ENCODE measurements at places on chromosomes 11 and 22.

- H3K27me3 ChIP-seq = no peaks in the 10 kb centered on the region
- H3K27ac ChIP-seq = no peak overlapping the region
- no peak for DNase-seq
- no peaks in the 10 kb centered on the region for H3K36me3 ChIP-seq
Observed at GRCh38 chr11:83054904-83055380, 16.8 kb downstream of the RAB30 start.

GRCh38 chr11:10942620-10943019 lies 84.8 kb upstream of the ZBED5 start:
- no peak for DNase-seq
- H3K27ac ChIP-seq = no peak overlapping the region
- no peaks in the 10 kb centered on the region for H3K36me3 ChIP-seq
- no peaks in the 10 kb centered on the region for H3K27me3 ChIP-seq

GRCh38 chr11:122359081-122359571 lies 243.1 kb upstream of the BLID start:
- H3K27me3 ChIP-seq = no peaks in the 10 kb centered on the region
- no peak for DNase-seq
- no peak overlapping the region for H3K4me3 ChIP-seq
- no peaks in the 10 kb centered on the region for H3K36me3 ChIP-seq
- no peaks in the 10 kb centered on the region for H3K4me1 ChIP-seq
- no peak overlapping the region for H3K27ac ChIP-seq

- H3K36me3 ChIP-seq = no peaks in the 10 kb centered on the region
- H3K4me3 ChIP-seq = no peak overlapping the region
- DNase-seq = no peak
- no peak overlapping the region for H3K27ac ChIP-seq
- no peaks in the 10 kb centered on the region for H3K4me1 ChIP-seq
- no peaks in the 10 kb centered on the region for H3K27me3 ChIP-seq
Observed at GRCh38 chr11:84906995-84907394, 720.1 kb downstream of the DLG2 start.

DNA sequence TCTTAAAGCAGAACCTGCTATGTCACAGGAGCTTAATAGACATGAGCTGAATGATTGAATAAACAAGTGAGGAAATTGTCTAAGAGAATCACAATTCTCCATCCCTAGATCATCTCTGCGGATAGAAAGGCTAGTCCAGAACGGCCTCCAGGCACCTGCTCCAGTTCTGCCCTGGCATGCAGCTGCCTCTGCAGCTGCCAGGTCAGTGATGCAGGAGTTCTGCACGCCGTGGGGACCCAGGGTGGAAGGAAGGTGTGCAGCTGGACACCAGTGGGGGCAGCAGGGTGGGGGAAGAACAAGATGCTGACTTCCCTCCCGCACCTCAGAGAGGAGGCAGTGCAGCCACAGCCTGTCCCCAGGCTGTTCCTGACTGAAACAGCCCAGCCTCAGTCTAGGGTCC lies 192.1 kb upstream of the NCAM1 start:
- no peak for DNase-seq
- H3K27me3 ChIP-seq = 0 out of 3 replicates have a peak, but pooled peaks cover 2% of the 10 kb centered on the region
- H3K4me1 ChIP-seq = no peaks in the 10 kb centered on the region
- no peak overlapping the region for H3K4me3 ChIP-seq
- no peak overlapping the region for H3K27ac ChIP-seq

DNA sequence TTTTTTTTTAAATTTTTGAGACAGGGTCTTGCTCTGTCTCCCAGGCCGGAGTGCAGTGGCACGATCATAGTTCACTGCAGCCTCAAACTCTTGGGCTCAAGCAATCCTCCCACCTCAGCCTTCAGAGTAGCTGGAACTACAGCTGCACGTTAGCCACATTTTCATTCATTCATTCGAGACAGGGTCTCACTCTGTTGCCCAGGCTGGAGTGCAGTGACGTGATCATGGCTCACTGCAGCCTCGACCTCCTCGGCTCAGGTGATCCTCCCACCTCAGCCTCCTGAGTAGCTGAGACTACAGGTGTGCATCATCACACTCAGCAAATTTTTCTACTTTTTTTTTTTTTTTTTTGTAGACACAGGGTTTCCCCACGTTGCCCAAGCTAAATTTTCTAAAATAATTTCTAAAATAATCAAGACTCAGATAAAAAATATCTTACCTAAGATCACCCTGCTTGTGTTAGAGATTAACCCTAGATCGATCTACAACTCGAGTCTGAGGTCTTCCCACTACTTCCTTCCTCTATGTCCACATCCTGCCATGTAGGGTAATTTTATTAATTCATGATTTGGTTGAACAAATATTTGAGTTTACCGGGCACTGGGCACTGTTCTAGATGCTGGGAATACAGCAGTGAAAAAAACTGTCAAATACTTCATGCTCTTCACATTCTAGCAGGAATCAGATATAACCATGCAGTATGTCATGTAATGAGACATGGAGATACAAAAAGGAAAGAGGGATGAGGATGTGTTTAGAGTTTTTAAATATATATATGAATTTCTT lies 15.1 kb downstream of the EIF4G2 start:
- peaks cover 9% of the 10 kb centered on the region for H3K4me1 ChIP-seq
- H3K36me3 ChIP-seq = peaks cover 31% of the 10 kb centered on the region
- DNase-seq = no peak
- H3K27ac ChIP-seq = no peak overlapping the region

- H3K27me3 ChIP-seq = no peaks in the 10 kb centered on the region
- H3K36me3 ChIP-seq = peaks cover 59% of the 10 kb centered on the region
- H3K4me3 ChIP-seq = no peak overlapping the region
- no peak overlapping the region for H3K27ac ChIP-seq
- no peak for DNase-seq
Observed at GRCh38 chr11:117284053-117284452, 7.1 kb upstream of the BACE1-AS start.

DNA sequence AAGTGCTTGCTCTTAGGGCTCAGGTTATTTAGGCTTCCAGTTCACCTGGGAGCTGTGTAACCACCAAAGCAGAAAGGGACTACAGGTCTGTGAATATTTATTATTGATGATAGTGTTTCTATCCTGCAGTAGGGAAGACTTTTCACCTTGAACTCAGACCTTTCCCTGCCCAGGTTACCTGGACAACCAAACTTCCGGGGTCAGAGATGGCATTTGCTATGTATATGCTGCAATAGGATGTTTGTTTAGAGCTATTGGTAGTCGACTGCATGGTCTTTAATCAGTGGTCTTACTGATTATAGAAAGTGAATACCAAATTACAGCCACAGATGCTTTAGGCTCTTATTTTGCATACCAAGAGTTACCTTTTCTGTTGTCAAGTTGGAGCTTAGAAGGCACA lies 82.6 kb upstream of the MYO18B start:
- no peak for DNase-seq
- no peak overlapping the region for H3K4me3 ChIP-seq
- H3K4me1 ChIP-seq = no peaks in the 10 kb centered on the region
- no peaks in the 10 kb centered on the region for H3K36me3 ChIP-seq
- H3K27ac ChIP-seq = no peak overlapping the region

DNA sequence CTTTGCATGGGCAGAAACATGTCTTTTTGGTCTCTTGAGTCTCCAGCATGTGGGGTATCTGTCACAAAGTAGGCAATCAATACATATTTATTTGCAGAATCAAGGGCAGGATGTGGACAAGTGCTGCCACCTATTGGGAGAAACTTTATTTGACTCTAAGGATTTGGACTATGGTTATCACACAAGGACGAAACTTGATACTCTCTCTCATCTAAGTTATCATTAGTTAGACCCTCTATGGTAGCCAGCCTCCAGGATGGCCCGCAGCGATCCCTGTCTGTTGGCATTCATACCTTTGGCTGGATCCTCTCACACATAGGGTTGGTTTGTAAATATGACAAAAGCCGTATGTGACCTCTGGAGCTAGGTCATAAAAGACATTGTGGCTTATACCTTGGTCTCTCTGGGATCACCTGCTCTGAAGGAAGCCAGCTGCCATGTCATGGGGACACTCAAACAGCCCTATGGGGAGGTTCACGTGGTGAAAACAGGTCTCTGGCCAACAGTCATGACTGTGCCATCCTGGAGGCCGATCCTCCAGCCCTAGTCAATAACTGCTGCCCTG lies 1.1 kb upstream of the FBXO7 start:
- H3K27ac ChIP-seq = peak overlapping the region; percentile 90
- H3K4me1 ChIP-seq = peaks cover 7% of the 10 kb centered on the region
- peak; percentile 65 for DNase-seq
- H3K4me3 ChIP-seq = peak overlapping the region; percentile 80
- H3K27me3 ChIP-seq = no peaks in the 10 kb centered on the region

- H3K27ac ChIP-seq = no peak overlapping the region
- no peak overlapping the region for H3K4me3 ChIP-seq
- no peaks in the 10 kb centered on the region for H3K36me3 ChIP-seq
- H3K4me1 ChIP-seq = peaks cover 9% of the 10 kb centered on the region
Observed at GRCh38 chr11:114080219-114080618, 20.7 kb downstream of the ZBTB16 start.

DNA sequence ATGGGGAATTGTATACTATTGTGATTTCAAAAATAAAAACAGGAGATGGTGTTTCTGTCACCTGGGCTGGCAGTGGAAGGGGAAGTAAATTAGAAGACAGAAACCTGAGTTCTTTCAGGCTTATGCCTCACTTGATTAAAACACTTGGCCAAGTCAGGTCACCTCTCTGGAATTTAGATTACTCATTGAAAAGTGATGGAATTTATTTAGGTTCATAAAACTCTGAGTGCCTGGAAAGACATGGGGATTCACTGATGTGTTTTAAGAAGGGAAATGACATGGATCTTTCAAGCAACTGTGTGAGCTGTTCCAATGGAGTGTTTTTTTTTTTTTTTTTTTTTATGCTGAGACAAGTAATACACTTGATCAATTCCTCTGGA lies 400.1 kb downstream of the TMEM135 start:
- no peaks in the 10 kb centered on the region for H3K27me3 ChIP-seq
- no peak for DNase-seq

DNA sequence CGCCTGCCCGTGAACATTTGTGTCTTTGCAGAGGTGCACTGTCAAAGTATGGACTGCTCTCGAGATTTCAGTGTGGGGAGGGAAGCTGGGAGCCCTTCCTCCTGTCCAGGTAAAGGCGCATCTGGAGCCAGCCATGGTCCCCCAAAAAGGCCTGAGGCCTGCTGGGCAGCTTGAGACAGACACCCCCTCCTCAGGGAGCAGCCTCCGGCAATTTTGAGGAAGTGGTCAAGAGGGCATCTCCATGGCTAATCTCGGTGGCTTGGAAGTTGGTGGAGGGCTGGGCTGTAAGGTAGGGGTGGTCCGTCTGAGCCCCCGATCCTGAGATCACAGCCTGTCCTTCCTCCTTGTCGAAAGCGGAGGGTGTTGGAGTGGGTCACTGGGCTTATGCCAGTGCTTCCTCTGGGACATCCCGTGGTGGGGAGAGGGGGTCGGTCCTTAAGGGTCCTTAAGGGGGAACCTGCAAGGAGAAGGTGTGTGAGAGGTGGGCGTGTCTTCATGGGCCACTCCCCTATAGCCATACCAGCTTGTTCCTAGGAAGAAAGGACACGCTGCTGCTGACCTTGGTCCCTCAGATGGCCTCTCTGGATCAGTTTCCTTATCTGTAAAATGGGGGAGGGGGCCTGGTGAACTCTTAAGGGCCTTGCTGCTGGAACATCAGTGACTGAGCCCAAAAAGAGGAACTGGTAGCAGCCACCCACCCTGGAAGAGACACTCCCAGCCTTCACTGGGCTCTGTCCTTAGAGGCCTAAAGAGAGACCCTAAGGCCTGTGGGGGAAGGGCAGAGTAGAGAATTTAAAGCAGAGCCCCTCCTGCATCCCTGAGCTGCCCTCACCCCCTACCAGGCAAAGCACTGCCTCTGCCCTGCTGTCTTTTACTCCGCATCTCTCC lies 2.6 kb downstream of the KCNC1 start:
- DNase-seq = no peak
- peaks cover 56% of the 10 kb centered on the region for H3K27me3 ChIP-seq
- peaks cover 17% of the 10 kb centered on the region for H3K4me1 ChIP-seq
- H3K4me3 ChIP-seq = no peak overlapping the region
- no peak overlapping the region for H3K27ac ChIP-seq

- H3K36me3 ChIP-seq = no peaks in the 10 kb centered on the region
- no peak overlapping the region for H3K4me3 ChIP-seq
- no peak for DNase-seq
- H3K27me3 ChIP-seq = no peaks in the 10 kb centered on the region
- no peaks in the 10 kb centered on the region for H3K4me1 ChIP-seq
Observed at GRCh38 chr11:23283666-23284065, 423.4 kb upstream of the CCDC179 start.

DNA sequence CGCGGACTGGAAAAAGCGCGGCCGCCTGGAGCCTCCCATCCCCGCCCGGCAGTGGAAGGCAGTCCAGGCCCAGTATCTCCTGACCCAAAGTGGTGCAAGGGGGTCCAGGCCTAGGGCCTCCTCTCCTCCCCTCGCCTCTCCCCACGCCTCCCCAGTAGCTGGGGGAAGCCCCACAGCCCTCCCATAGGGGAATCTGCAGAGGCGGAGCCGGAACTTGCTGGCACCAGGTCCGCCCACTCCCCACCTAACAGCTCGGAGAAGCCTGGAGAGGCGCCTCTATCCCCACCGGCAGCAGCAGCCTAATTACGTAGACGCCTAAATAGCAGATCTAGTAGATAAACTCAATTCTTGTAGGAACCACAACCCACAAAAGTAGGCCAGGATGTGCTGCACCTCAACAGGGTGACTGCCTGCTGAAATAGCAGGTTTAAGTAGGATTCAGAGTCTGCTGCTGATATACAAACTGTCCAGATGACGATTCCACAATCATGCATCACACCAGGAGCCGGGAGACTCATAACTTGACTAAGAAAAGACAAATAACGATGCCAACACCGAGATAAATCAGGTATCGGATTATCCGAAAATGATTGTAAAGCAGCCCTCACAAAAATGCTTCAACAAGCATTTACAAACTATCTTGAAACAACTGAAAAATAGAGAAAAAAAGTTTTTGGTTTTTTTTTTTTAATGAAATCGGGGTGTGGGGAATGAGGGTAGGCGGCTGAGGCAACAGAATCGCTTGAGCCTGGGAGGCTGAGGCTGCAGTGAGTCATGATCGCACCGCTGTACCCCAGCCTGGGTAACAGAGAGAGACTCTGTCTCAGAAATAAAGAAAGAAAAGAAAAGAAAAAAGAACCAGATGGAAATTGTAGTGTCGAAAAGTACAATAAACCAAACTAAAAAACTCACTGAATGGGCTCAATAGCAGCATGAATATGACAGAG lies 11.4 kb upstream of the BRD1 start:
- no peak overlapping the region for H3K4me3 ChIP-seq
- no peaks in the 10 kb centered on the region for H3K4me1 ChIP-seq
- no peak for DNase-seq
- H3K36me3 ChIP-seq = no peaks in the 10 kb centered on the region
- H3K27ac ChIP-seq = no peak overlapping the region
- peaks cover 9% of the 10 kb centered on the region for H3K27me3 ChIP-seq

GRCh38 chr22:50252082-50253045 lies 1.3 kb upstream of the HDAC10 start:
- peaks cover 92% of the 10 kb centered on the region for H3K4me1 ChIP-seq
- H3K27me3 ChIP-seq = no peaks in the 10 kb centered on the region
- H3K27ac ChIP-seq = no peak overlapping the region

DNA sequence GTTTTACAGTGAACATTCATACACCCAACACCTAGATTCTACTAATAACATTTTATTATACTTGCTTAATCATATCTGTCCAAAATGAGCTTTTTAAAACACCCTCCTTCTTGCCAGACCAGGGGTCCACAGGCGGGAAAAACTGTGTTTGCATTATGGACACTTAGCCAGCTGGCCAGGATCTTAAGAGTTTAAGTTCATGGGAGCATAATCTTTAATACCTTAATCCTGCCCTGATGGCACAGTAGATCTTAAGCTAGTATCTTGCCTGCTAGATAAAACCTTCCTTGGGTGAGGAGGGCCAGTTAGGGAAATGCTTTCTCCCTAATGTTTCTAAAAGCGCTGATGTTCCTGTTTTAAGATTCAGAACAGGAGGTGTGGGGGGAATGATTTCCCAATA lies 13.1 kb upstream of the CCDC134 start:
- no peaks in the 10 kb centered on the region for H3K36me3 ChIP-seq
- no peak overlapping the region for H3K27ac ChIP-seq
- H3K4me3 ChIP-seq = no peak overlapping the region
- DNase-seq = no peak

All from K562 (cell line).